ENCODE measurements at places on chromosomes 6 and 20. TPM values are rescaled to one million over a fixed set of nuclear protein-coding genes. Genes with fewer than 3 reads are reported as not detected.
A peak's percentile ranks its signal among the peaks of the same experiment; 100 is the strongest.

PHACTR3 gene
- 0.06 TPM for total RNA-seq

GNAS-AS1 gene
- total RNA-seq = 1.3 TPM

RAET1L gene
- total RNA-seq = 0.36 TPM

OOEP gene
- not detected for total RNA-seq

XKR7 gene
- 0.12 TPM for total RNA-seq

HDGFL1 gene
- not detected for total RNA-seq

CFAP61 gene
- total RNA-seq = not detected

TMEM170B gene
- 5.2 TPM for total RNA-seq

ARMH2 gene
- not detected for total RNA-seq

C6orf58 gene
- total RNA-seq = 0.39 TPM

POLH gene
- 14.7 TPM for total RNA-seq

GRCh38 chr6:151240036-151240685 lies 394 bp downstream of the AKAP12 start:
- peak; percentile 94 for DNase-seq

DNA sequence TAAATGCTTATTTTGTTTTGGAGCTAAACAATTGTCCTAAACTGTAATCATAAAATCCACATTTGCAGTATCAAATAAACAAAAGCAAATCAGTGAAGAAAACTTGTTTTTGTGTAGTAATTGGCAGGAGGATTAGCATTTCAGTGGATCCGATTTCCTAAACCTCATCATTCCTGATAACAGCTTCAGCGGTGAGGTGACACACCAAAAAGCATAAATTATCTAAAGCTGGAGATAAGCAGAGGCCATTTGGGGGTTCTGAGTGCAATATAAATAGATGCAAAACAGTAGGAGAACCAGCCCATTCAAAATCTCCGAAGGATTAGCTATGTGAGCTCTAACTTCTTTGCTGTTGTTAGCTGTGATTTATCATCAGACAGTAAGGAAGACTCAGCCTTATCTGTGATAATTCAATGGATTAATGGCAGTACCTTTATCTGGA lies 235.8 kb downstream of the EPHA7 start:
- no peak for DNase-seq

DNA sequence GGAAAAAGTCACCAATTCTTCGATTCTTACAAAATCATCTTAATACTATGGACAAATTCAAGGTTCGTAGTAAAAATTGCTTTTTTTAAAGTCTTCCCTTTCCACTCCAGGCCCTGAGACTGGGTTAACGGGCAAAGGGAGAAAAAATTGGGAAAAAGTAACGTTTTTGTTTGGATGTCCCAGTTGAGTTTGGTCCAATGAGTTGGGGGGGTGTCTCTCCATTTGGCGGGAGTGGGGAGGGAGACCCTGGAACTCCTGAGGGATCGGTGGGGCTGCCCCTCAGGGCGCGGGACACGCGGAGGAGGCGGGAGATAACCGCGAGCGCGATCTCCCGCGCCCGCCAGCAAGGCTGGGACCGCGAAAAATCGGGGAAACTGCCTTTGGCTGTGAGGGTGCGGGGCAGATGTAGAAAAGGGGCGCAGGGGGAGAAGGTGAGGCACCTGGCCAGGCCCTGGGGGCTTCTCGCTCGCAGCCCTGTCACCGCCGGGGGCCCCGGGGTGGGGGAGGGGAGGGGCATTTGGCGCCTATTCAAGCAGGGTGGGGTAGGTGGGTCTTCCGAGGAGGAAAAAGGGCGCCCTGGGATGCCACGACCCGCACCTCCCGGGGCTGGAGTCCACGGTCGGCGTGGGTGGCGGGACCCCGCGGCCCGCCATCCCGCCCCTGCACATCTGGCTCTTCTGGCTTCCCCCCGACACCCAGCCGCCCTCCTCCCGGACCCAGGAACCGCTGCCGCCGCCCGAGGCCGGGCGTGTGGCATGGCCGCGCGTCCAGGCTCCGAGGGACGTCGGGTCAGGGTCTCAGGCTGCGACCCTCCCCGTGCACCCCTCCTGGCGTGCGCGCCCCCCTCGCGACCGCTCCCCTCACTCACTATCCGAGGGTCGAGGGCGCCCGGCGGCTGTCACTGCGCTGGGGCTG lies 595 bp downstream of the FBXO5 start:
- DNase-seq = peak; percentile 27

- DNase-seq = no peak
These were observed 292.8 kb downstream of the FRK start for GRCh38 chr6:115767931-115768330.

DNA sequence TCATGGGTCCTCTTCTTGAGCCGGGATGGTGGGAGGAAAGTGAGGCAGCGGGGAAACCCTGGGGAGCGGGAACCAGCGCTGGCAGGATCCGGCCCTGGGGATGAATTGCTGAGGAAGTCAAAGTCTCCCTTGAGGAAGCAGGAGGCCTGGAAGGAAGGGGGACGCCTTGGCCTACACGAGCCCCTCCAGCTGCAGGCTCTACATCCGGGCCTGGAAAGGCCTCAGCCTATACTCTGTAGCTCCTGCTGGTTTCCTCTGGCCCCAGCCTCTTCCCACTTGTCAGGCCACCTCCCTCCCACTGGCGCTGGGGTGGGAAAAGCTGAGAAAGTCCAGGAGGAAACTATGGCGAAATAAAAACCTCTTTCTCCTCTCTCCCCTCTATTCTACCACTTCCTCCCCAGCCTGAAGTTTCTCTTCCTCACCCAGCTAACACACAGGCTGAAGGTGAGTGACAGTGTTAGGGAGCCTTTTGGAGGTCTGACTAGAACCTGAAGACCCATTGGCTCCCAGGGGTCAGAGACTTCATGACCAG lies 14.9 kb downstream of the TREML2 start:
- no peak for DNase-seq

DNA sequence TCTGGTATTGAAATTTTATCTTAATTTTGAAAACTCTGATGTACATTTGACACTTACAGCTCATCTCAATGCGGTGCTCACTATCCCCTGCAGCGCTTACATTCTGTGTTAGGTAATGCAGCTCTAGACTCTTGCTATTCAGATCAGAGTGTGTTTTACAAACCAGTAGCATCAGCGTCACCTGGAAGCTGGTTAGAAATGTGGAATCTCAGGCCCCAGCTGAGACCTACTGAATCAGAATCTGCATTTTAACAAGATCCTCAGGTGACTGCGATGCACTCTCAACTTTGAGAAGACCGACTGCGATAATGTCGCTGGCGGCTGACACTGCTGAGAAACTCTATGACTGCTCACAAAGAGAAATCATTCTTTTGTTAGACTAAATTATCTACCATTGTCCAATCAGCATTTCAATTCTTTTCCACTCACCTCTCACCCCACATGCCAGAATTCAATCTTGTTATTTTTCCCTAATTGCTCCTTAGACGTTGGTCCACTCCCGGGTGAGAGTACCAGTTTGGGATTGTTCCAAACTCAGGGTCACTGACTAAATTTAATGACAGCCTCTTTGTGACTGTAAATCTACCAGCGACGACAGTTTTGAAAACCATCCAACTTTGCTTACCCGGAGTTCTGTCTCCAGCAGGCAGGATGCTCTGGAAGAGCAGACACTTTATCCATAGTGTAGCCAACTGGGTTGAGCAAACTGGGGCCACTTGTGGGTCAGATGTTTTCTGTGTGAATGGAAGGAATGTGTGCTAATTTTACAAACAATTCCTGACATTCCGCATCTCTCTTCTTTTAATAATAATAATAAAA lies 140.1 kb upstream of the BTBD3 start:
- DNase-seq = peak; percentile 2

GRCh38 chr6:22328474-22328873 lies 31.6 kb upstream of the PRL start:
- DNase-seq = no peak

GRCh38 chr6:170108890-170109587 lies 181.8 kb downstream of the DLL1 start:
- peak; percentile 2 for DNase-seq

DNA sequence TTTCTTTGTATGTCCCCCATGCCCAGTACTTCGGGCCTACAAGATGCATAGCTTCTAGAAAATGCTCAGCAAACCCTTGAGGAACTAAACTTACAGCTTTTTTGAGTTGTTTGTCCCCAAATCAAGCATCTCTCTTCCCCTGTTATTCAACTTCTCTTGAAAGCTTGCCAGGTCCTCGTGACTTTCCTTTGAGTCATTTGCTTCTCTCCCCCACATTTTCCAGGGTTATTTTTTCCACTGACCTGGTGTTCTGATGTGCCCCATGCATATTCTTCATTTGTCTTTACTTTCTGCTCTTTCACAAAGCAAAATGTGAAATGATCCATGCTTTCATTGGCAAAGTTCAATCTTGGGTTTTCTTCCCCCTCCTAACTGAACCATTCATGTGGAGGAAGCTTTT lies 204.8 kb downstream of the TFAP2A start:
- peak; percentile 59 for DNase-seq

DNA sequence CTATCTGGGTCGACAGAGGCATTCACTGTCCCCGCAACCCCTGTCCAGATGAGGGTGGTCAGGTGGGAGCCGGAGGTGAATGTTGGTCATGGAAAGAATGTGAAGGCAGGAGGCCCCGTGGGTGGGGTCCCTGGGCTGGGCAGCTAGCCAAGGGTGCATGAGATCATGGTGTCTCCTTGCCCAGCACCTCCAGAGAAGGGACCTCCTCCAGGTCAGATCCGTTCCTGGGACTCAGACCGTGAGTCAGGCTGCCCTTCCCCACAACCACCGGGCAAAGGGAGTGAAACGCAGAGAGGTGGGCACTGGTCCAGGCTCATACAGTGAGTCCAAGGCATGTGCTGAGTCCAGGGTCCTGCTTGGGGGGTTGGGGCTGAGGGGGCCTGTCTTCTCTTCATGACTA lies 3.5 kb downstream of the FOXS1 start:
- DNase-seq = peak; percentile 92

DNA sequence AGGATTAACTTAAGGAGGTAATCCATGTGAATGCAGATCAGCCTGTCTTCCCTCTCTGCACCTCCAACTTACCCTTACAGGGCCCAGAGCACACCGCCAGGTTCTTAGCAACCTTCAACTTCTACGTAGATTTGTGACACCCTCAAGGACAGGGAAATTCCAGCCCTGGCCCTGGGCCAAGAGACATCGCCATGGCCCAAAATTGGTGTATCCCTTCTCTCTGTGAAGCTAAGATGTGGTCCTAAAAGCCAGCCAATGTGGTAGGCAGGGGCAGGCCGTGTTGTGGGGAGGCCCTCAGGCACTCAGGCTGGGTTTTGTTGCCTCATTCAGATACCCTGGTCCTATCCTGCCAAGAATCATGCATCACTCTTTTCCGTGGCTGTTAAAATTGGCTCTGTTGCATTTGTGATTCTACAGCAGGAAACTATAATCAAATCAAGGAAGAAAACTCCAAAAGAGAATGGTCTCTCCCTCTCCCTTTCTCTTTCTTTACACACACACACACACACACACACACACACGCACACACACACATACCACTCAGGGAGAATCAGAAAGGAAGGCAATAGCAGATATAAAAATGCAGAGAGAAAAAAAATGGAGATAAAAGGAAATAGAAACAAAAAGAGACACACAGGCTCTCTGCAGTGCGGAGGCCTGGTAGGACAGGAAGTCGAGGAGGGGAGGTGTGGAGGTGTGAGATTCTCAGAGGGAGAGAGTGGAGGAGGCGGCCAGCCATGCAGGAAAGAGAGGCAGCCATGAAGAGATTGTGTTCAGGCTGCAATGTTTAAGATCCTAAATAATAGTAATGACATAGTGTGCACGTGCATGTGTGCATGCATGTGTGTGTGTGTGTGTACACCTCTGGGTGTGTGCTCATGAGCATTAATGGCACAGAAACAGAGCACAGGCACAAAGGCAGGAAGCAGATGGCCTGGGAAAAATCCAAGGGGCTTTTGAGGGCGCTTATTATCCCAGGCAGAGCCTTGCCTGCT lies 201.8 kb upstream of the LRFN2 start:
- no peak for DNase-seq

DNA sequence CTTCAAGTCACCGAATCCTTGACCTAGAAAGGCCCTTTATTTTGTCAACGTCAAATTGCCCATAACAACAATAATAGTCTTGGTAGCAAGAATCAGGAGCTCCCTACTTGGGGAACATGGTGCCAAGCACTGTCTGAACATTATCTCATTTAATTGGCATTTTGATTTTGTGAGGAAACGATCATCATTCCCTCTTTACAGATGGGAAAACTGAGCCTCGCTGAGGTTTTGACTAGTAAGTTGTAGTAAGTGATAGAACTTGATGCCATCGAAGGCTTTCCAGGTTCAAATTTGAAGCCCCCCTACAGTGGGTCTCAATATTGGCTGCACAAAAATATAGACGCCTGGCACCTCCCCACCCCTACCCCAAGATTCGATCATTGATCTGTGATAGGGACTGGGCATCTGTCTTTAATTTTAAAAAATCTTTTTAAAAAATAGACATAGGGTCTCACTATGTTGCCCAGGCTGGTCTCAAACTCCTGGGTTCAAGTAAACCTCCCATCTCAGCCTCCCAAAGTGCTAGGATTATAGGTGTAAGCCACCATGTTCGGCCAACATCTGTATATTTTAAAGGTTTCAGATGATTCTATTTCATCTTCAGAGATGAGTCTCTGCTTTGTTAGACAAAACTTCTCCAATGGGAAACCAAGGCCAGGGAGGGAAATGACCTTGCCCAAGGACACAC lies 36.7 kb downstream of the HNF4A start:
- no peak for DNase-seq

GRCh38 chr6:41791984-41792383 lies 4.5 kb downstream of the TOMM6 start:
- no peak for DNase-seq

GRCh38 chr6:168186438-168186837 lies 107.4 kb upstream of the FRMD1 start:
- DNase-seq = no peak

DNA sequence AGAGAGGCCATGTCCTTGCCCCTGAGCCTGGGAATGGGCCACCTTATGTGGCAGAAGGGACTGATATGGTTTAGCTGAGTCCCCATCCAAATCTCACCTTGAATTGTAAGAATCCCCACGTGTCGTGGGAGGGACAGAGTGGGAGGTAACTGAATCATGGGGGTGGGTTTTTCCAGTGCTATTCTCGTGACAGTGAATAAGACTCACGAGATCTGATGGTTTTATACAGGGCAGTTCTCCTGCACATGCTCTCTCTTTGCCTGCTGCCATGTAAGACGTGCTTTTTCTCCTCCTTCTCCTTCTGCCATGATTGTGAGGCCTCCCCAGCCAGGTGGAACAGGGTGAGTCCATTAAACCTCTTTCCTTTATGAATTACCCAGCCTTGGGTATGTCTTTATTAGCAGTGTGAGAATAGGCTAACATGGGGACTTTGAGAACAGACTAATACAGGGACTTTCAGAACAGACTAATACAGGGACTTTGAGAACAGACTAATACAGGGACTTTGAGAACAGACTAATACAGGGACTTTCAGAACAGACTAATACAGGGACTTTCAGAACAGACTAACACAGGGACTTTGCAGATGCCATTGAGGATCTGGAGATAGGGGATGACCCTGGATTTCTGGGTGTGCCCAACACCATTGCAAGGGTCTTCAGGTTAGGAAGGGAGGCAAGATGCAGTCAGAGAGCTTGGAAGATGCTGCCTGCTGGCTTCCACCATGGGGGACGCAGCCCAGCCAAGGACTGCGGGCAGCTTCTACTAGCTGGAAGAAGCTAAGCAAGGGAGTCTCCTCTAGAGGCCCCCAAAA lies 86.9 kb downstream of the RAMACL start:
- DNase-seq = no peak

GRCh38 chr20:35991142-35991771 lies 22.9 kb downstream of the CNBD2 start:
- DNase-seq = peak; percentile 16
